ENCODE measurements at places on chromosomes 7 and 10.

DNA sequence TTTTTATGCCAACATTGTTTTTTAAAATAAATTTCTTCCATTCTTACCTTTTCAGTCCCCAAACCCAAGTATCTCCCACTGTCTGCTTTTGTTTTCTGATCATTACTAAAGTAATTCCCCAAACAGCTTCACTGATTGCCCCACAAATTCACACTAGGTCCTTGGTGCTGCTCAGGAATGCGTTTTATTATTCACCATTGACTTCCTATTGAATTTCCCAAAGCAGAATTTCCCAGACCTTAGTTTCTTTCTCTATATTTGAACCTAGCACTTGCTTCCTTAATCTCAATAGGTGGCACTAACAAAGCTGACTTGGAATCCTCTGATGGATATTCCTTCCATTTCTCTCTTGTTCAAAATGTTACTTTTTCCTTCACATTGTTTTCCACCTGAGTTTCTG lies 52.2 kb downstream of the FZD1 start:
- no peak for DNase-seq

DNA sequence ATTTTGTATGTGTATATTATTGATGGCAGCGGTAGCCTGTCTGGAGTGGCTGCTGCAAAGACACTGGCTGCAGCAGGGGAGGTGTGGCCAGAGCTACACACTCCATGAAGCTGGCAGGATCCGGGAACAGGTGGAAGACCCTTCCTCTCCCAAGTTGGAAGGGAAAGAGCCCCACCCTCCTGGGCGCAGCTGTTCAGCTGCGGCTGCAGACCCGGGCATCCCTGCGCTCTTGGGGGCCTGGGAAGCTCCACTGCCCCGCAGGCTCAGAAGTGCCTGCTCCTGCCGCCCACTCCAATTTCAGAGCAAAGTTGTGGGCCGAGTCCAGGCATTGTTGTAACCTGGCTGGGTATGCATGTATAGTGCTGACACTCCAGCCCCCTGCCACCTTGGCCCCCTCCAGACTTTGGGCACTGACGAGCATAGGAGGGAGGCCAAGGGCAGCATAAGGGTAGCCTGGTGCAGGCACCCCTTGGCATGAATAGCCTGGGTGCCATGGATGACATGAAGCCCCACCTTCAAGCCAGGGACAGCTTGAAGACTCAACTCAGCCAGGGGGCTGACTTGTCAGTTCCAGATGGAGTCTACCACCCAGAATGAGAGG lies 90.7 kb upstream of the TMEM168 start:
- no peak for DNase-seq

DNA sequence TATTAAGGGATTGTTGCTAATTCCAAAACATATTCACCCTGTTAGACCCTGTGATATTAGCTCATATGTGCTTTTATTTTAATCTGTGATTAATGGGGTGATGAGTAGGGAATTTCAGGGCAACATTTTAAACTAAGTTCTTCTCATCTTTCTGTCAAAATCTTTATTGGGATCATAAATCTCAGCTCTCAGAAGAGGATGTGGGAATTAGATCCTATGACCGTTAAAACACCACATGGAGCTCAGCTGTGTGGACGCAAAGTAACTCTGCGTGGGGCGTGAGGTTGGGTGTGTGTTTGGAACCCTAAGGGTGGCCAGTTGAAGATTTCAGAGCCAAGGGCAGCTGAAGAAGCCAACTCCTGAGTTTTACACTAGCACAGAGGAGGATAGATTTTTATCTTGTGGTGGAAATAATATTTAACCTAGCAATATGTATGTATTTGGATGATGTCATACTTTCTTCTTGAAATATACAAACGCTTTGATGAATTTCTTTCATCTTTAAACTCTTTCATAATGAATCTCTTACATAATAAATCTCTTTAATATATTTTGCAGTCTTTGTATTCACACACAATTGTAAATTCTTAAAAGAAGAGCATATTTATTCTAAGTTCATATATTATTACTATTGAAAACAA lies 64.4 kb downstream of the EPDR1 start:
- DNase-seq, result peak; percentile 19

DNA sequence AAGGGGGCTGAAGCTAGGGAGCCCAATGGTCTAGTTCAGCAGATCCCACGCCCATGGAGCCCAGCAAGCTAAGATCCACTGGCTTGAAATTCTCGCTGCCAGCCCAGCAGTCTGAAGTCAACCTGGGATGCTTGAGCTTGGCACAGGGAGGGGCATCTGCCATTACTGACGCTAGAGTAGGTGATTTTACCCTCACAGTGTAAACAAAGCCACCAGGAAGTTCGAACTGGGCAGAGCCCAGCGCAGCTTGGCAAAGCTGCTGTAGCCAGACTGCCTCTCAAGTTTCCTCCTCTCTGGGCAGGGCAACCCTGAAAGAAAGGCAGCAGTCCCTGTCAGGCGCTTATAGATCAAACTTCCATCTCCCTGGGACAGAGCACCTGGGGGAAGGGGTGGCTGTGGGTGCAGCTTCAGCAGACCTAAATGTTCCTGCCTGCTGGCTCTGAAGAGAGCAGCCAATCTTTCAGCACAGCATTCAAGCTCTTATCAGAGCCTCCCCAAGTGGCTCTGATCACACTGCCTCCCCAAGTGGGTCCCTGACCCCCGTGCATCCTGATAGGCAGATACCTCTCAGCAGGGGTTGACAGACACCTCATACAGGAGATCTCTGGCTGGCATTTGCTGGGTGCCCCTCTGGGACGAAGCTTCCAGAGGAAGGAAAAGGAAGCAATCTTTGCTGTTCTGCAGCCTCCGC lies 167.8 kb downstream of the CCDC71L start:
- no peak for DNase-seq
